NCI-H2029 (cell line): ENCODE measurements at places on chromosomes 12 and 14.

DNA sequence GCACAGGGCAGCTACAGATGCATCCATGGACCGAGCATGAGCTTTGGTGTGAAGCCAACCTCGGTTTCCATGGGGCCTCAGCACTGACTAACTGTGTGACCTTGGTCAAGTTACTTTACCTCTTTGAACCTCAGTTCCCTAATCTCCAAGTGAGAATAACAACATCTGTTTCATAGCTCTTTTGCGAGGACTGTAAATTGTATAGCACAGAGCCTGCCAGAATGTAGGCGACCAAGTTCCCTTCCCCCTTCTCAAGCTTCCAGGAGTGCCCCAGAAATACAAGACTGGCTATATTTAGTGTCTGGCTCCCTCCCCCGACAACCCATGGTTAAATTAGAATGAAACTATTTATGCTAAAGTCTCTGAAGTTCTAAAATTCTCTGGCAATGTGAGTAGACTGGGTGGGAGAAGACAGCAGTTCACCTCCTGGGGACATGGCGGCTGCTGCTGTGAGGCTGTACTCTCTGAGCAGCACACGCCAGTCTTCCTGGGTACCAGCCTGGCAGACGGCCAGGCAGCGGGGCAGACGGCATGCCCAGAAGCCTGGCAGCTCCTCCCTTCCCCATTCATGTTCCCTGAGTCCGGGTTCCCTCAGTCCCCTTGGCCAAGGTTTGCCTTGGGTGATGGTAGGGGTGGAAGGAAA lies 22.0 kb upstream of the TMED10 start:
- DNase-seq = no peak

DNA sequence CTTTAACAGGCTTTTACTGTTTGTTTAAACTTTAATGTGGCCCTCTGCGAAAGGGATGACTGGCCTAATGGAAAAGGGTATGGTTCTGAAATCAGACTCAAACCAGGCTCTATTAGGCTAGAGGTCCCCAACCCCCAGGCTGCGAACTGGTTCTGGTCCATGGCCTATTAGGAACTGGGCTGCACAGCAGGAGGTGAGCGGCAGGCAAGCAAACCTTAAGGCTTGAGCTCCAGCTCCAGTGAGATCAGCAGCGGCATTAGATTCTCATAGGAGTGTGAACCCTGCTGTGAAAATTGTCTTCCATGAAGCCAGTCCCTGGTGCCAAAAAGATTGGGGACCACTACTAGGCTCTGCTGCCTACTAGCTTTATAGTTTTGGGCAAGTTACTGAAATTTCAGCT lies 11.1 kb downstream of the GALNT4 start:
- DNase-seq = no peak

DNA sequence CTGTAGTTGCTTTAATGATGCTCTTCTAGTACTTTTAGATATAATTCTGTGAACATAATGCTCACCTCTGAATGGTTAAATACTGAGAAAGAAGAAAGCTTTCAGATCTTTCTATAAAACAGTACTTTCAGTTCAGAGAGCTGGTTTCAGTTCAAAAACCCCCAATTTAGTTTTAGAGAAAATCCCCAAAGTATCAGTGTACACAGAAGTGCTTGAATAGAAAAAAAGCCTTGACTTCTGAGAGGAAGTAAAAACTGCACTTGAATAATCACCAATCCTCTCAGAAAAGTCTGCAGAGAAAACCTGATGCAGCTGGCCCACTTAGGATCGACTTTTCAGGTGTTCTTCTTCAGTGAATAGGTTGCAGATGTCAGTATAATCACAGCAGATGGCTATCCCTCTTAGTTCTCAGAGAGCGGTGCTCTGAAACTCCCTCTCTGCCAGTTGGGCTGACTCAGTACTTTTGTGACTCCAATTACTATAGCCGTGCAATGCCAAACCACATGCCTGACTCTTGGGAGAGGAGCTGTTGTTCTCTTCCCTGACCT lies 616.3 kb downstream of the LRFN5 start:
- DNase-seq = no peak

DNA sequence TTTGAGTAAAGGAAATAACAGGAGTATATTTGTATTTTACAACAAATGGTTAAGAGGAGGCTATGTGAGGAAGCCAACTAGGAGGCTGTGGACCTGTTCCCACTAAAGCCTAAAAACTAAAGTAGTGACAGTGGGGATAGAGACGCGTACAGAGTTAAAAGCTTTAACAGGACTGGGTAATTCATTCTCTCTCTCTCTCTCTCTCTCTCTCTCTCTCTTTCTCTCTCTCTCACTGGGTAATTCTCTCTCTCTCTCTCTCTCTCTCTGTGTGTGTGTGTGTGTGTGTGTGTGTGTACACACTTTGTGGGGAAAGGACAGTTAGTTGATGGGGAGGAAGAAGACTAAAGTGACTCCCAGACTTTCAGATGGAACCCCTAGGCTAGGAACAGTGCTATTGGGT lies 16.3 kb downstream of the ERC1 start:
- no peak for DNase-seq
